Fibroblast of pulmonary artery (primary cell): ENCODE measurements at places on chromosomes 2 and 18.

- DNase-seq: no peak
Measured at GRCh38 chr2:11099122-11100065, 55.9 kb upstream of the SLC66A3 start.

DNA sequence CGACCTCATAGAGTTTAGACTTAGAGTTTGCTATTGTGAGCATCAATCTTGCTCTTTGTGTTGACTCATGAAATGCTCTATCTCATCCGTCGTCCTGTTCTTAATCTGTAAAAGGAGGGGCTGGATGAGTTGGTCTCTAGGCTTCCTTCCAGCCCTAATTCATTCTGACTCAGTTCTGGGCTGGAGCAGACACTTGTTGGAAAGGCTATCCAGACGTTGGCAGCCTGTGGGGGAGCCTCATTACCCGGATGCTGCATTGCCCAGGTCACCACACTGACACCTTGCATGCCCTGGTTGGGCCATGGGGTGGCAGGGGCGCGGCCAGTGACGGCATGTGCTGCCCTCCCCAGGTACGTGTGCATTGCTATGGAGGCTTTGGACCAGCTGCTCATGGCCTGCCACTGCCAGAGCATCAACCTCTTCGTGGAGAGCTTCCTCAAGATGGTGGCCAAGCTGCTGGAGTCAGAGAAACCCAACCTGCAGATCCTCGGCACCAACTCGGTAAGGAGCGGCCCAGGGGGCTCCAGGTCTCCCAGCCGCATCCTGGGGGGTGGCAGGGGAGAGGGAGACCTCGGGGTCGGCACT lies 61.5 kb downstream of the EFR3B start:
- peak; percentile 71 for DNase-seq

- DNase-seq: no peak
Measured at GRCh38 chr2:54585136-54585733, 129.1 kb downstream of the SPTBN1 start.

- DNase-seq: no peak
Measured at GRCh38 chr2:197121255-197121654, 189.3 kb downstream of the ANKRD44 start.

DNA sequence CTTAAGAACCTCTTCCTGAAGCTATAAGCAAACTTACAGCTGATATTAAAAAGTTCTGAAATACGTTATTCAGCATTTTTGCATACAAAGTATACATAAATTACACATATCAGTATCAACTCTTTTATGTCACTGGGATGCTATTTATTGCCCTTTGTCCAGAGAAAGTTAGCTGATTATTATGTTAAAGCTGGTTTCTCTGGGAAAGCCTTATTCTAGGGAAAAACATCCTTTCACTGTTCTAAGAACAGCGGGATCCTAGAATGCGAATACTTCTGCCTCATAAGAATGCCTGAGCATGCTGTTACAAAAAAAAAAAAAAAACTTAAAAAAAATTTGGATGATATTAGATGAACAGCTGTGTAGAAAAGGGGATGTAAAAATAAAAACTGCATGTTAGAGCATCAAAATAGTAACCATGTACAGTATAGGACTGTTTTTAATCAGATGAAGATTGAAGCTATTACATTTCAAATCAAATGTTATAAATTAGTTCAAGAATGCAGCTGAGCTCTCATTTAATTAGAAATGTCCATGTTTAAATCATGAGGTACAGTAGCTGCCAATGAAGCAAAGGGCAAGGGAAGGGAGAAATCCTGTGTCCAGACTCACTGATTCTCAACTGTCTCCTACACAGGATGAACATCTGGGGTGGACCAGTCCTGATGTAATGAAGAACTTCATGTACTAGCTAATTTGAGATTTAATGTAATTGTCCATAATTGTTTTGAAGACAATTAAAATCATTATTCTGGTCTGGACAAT lies 8.2 kb downstream of the FTCDNL1 start:
- DNase-seq: no peak

DNA sequence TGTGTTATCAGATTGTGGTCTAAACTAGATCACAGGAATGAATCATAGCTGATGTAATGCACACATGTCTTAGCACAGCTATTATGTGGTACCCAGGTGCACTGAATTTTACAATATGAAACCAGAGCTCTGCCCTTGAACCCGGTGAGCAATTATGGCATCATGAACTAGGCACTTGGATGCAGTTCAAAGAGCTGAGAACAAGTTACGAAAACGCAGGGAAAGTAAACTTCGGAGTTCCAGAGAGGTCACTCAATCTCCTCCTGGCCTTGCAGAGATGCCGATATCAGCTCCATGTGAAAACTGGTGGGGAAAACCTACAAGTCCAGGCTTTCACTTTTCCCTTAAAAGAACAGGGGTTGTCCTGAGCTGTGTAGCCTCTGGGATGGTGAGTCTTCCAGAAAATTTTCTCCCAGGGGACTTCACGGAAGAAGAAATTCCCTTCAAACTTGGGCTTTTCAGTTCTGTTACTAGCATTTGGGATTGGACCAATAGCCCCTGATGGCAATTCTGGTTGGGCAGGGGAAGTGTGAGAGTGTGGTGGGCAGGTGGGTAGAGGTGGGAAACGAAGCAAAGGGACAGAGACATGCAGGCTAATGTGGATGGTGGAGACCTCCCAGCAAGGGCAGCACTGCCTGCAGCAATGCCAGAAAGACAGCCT lies 71.1 kb upstream of the SH3BP4 start:
- peak; percentile 65 for DNase-seq

- DNase-seq: no peak
Measured at GRCh38 chr2:263022-263738, 652 bp downstream of the SH3YL1 start.

DNA sequence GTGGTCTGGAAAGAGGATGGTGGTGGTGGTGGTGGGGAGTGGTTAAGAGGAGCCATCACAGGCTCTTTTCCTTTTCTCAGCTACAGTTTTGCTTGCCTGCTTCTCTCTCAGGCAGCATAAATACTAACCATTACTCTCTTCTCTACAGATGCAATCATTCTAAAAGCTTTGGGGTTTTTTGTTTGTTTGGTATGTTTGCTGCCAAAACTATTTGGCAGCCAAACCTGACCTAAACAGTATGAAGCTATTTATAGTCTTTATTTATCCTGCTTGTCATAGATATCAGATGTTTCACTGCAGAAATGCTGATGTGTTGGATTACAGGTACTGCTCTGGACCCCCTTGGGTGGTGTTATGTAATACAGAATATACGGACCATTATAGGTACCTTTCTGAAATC lies 15.3 kb downstream of the SIX3 start:
- DNase-seq: no peak

DNA sequence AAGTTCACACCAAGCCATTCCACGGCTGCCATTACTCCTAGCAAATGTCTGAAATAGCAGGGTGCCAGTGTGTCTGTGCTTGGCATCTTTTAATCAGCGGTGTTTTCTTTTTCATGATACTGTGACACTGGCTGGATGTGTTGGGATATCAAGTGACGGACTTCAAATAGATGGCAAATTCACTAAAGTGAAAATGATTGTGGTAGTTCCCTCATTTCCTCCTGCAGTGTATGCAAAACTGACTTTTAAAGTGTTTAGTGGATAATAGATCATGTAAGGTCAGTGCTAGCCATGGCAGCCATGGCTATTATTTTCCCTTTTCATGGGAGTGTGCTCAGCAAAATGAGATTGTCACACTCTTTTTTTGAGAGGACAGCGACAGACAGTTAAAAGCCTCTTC lies 261.5 kb upstream of the SIX3 start:
- DNase-seq: no peak

DNA sequence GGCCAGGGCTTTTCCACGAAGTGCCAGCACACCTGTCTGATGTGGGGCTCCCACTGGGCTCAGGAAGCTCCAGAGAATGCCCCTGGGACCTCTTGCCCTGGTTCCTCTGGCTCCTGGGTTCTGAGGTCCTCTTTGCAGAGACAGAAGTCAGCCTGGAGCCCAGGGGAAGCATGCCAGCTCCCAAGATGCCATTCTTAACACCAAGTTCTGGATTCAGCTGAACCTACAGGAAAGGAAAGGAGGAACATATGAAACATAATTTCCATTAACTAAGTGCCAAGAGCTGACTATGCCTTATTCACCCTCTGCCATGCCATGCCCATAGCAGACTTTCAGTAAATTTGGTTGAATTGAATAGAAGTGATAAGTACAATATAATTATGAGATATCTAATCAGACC lies 21.9 kb downstream of the FAM124B start:
- DNase-seq: no peak

GRCh38 chr2:23390152-23390551 lies 5.2 kb downstream of the KLHL29 start:
- no peak for DNase-seq

- no peak for DNase-seq
Measured at GRCh38 chr2:72915907-72916742, 1.2 kb upstream of the EMX1 start.

- DNase-seq: no peak
Measured at GRCh38 chr2:199552141-199552540, 94.4 kb upstream of the SATB2 start.

DNA sequence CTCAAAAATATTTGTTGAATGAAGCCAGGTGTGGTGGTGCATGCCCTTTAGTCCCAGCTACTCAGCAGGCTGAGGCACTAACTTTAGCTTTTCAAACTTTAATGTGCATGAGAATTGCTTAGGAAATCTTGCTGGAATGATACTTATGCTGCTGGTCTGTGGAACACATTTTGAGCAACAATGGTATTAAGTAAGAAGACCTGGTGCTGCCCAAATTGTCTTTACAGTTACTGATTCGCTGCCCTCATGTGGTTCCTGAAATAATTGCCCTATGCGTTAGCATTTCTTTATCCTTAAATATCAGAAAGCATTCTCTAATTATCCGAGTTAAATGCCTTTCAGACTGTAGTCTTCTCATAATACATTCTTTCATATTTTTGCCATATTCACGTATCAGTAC lies 76.0 kb upstream of the SESTD1 start:
- DNase-seq: peak; percentile 76

DNA sequence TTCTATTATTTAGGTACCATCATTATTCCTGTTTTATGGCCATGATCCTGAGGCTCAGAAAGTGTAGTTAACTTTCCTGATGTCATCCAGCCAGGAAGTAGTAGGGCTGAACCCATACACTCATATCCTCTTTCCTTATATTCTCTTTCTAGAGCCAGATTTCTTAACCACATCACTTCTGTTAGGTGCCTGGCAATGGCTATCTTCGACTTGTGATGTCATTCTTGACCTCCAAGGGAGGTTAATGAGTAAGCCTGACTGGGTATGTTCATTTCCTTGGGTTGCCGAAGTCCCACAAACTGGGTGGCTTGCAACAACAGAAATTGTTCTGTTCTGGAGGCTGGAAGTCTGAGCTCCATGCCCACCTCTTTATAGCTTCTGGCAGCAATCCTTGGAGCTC lies 43.4 kb downstream of the ITGB6 start:
- peak; percentile 83 for DNase-seq

GRCh38 chr2:98565286-98565860 lies 42.9 kb downstream of the COA5 start:
- no peak for DNase-seq

GRCh38 chr2:42133771-42134195 lies 35.4 kb upstream of the EML4 start:
- no peak for DNase-seq

DNA sequence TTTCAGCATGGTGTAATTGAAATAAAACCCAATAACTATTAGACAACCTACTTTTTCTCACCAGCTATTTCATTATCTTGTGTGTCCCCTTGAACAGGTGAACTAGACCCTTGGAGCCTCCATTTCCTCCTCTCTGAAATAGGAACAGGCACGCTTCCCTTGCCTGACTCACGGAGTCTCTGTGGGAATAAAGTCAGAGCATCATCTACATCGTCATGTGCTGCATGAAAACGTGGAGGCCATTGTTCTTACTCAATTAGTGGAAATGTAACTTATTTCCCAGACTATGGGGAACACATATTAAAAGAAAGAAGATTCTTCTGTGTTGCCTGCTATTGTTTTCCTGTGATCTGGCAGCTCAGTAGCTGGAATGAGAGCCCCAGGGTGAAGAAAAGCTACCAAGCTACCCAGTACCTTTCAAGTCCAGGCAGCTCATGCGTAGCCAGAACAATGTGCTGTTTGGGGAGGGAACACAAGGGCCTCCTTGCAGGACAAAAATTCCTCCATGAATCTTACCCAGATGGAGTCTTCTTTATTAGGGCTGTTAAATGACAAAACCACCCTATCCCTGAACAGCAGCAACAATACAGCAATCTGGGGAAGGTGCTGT lies 59.8 kb downstream of the SOX11 start:
- no peak for DNase-seq

- DNase-seq: peak; percentile 81
Measured at GRCh38 chr2:234444893-234445292, 52.0 kb downstream of the ARL4C start.

DNA sequence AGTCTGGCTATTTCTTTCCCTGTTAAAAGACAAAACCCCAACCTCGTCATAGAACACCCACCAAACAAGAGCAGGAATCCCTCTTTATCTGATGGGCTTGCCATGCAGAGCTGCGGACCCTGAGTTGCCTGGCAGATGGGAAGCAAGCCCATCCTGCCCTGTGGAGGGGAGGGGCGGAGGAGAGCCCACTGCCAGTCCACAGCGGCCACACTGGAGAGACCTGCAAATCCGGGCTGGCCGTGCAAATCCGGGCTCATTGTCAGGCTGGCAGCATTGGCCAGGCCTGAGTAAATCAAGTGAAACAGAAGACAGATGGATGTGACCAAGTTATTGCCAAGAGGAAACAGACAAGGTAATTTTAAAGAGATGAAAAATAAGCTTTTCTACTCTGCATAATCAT lies 22.0 kb downstream of the MYL12B start:
- no peak for DNase-seq
